ENCODE measurements at places on chromosomes 5 and 9.
A peak's percentile ranks its signal among the peaks of the same experiment; 100 is the strongest.

- no peak for DNase-seq
Measured at GRCh38 chr9:104927216-104927911, 591 bp downstream of the ABCA1 start.

GRCh38 chr9:76610011-76610352 lies 151.0 kb downstream of the GCNT1 start:
- DNase-seq, result no peak

DNA sequence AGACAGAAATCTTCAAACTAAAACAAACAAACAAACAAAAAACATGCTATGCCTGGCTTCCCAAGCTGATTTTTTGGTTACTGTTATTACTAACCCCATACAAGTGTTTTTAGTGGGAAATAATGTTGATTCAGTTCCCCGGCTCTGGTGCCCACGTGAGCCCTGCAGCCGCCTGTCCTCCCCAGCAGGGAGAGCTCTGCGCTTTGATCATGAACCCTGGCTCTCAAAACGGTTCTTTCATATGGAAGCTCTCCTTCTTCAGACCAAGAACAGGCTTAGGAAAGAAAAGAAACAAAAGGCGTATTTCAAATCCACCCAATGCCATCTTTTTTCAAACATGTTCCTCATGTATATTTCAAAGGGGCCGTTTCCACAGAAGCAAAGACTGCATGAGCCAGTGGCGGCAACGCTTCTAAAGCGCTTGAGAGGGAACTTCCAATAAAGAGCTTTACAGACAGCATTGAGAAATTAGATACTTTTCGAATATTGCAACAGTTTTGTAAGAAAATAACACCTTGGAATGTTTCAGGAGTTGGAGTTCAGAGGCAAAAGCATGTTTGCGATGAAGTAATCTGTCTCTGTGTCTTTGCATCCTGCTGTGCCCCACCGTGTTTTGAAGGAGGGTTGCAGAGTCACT lies 74.8 kb downstream of the ICE1 start:
- no peak for DNase-seq

- DNase-seq, result peak; percentile 36
Measured at GRCh38 chr5:149636861-149637246, 55.6 kb downstream of the ARHGEF37 start.

DNA sequence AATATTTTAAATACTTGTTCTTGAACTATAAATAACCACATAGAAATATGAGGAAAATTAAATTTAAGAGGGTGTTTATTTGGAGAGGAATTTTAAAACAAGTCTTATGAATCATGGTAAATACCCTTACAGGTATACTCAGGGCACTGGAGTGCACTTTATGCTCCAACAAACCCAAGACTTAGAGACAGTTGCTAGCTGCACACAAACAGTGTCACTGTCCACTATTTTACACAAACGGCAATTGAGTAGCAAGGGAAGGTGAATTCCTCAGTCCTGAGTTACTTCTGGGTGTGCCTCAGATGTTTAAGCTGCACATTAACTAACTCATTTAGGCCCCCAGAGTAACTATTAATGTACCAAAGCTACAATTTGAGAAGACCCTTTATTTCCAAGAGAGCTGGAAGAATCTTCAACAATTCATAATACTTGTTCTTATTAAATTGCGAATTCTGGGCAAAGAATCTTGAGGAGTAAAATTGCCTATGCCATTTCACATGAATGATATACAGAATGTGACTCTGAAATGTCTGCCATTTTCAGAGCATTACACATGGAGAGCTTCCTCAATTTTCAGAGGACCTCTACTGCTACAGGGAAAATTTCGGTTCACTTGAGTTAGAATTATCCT lies 371.2 kb downstream of the PDE4D start:
- DNase-seq, result no peak

DNA sequence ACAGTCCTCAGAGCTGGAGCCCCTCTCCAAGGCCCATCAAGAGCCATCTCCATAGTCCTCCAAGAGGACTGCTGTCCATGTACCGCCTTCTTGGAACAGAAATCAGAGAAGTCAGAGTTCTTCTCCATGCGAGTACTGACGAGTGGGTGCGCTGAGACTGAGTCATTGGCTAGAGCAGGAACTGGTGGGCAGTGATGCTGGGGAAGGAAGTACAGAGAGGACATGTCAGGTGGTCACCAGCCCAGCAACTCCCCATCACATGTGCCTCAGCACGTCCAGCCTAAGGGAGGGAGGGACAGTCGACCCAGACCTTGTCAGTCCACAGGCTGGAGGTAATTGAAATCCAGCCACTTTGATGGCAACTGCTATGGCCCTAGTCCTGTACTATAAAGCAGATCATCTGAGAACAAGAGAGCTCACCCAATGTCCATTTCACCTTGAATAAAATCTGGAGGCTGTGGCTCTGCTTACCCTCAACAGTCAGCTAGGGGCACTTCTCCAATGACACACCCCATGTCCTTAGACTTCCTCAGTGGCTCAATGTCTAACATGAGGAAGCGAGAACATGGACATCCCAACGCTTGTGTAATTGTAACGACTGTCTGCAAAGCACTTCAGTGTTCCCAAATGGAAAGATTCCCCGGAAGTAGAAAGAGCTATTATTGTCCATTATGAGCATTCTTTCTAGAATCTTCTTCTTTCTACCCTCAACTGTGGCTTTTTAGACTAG lies 15.0 kb upstream of the FBP1 start:
- no peak for DNase-seq

- no peak for DNase-seq
Measured at GRCh38 chr9:37324691-37325490, 97.6 kb upstream of the GRHPR start.

- DNase-seq, result no peak
Measured at GRCh38 chr9:7144265-7145046, 386.7 kb downstream of the KDM4C start.

DNA sequence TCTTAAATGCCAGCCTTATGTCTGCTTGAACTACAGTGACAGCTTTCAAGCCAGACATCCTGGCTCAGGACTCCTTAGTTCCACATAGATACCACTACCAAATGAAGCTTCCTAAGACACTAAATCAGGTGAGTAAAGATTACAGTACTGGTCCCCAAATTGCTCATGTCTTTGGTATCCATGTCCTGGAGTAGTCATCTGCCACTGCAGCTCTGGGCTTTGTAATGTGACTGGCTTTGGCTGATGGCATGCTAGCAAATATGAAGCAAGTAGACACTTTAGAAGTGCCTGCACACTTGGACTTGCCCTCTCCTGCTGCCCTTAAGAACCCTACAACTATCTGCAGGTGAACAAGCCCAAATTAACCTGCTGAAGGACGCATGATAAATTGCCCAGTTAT lies 334.9 kb downstream of the BNC2 start:
- no peak for DNase-seq

DNA sequence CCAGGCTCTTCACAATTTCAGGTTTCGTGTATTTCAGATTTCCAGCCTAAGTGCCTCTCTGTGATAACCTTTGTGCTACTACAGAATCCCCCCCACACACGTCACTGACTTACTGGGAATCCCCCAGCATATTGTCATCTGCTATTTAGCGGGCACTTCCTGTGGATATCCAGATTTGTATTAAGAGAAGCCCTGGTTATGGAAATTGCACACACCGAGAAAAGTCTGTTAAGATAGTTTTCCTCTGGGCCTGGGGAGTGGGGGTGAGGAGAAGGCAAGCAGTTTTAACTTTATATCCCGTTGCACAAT lies 269.9 kb downstream of the MED10 start:
- no peak for DNase-seq

DNA sequence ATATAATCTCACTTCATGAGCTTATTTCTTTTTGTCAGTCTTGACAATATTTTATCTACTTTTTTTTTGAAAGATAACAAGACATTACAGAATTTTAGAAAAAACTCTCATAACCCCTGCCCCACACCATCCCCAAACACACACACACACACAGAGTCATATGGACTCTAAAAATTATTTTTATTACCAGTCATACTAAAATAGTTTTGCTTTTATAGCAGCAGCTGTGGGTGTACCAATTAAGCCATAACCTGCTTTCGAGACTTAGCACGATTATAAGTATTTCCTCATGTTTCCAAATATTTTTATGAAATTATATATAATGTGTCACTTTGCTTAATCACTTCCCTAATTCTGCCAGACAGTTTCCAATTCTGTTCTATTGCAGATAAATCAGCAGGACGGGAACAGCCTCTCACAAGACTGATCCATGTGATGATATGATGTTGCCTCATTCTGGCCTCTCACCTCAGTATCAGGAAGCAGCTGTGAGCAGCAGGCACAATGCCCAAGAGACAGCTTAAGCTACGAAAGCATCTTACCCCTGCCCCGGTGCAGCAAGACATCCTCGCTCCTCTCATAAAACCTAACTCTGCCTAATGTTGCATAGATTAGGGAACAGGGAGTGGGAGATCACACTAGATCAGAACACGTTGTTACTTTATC lies 7.0 kb downstream of the PDCL start:
- no peak for DNase-seq

All from activated CD8-positive, alpha-beta memory T cell treated with anti-CD3 and anti-CD28 coated beads for 4 hours (primary cell).